ENCODE measurements at places on chromosomes 3 and 15.

- no peak for DNase-seq
Measured at GRCh38 chr3:130933801-130934345, 40.0 kb downstream of the ATP2C1 start.

- no peak for DNase-seq
Measured at GRCh38 chr3:172786036-172786435, 35.5 kb downstream of the ECT2 start.

- no peak for DNase-seq
Measured at GRCh38 chr3:4359805-4360502, 56.8 kb downstream of the SETMAR start.

- DNase-seq = peak; percentile 23
Measured at GRCh38 chr3:114527036-114527644, 233.3 kb downstream of the TIGIT start.

- no peak for DNase-seq
Measured at GRCh38 chr15:49339656-49340055, 83.4 kb upstream of the FGF7 start.

DNA sequence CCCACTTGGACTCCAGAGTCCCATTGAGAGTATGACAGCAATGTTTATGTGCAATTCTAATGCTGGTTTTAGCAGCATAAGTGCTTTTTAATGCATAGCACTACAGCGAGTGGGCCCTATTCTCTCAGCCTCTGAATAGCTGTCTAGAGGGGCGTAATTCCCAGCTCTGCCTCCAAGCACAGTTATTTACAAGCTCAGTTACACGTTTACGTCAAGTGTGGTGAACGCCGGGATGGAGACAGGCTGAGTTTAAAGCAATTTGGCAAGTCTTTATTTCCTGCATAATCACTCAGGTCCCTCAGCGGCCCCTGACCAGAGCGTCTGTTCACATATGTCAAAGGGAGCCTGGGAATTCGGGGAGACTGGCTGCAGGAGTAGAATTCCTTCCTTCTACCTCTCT is 43.9 kb downstream of the SOX14 start:
- no peak for DNase-seq

DNA sequence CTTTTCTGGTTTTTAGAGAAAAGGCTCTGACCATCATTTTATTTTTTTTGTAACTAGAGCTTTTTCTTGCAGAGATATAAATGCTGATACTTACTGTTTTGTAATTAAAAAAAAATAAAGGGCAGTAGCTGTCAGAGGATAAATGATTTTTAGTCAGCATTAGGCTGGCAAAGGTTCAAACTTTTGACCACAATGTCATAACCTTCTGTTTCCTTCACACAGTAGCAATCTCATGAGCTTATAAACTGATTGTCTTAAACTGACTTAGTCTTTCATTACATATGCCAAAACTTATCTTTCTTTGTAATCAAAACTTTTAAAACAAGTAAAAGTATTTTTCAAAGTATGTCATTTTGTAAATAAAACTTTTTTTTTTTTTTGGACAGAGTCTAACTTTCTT is 841.9 kb downstream of the OTOL1 start:
- DNase-seq = no peak

- no peak for DNase-seq
Measured at GRCh38 chr3:175311946-175312345, 452.8 kb downstream of the NAALADL2 start.

GRCh38 chr3:81761904-81762580 is 597 bp upstream of the GBE1 start:
- no peak for DNase-seq

GRCh38 chr15:88897456-88898194 is 2.3 kb upstream of the HAPLN3 start:
- DNase-seq = no peak
